ENCODE measurements at places on chromosomes 13 and 19.

DNA sequence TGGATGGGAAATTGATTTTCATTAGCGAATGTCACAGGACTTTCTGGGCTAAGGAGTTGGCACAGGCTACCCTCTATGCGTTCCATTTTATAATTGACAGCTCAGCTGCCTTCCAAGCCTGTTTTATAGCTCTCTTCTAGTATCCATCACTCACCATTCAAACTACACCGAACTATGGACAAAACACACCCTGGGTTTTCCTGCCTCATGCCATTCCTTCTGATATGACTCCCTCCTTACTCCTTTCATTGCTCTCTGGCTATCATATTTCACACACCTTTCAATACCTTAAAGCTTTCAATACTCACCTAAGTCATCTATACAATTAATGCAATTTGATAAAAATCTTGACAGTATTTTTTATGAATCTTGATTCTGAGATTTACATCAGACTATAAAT lies 181.3 kb downstream of the RAP2A start:
- DNase-seq, result no peak

GRCh38 chr13:27679896-27680295 lies 58.2 kb downstream of the POLR1D start:
- DNase-seq, result no peak

- no peak for DNase-seq
Observed at GRCh38 chr19:32138416-32138815, 207.0 kb upstream of the ZNF507 start.

DNA sequence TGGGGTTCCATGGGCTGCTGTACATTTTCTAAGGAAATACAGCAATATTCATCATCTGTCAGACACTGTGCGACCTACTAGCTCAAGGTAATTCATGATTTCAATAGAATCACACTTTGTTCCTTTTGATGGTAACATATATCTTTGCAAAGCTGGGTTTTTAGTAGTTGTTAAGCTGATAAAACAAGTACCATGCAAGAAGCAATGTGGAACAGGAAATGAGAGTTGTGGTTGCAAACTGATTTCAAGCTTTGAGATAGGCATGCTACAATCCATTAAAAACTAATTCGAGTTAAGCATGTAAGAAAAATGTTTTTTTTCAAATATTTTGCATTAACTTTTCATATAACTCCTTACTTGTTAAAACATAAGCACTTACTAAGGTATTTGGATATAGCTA lies 6.8 kb upstream of the MBNL2 start:
- no peak for DNase-seq

- DNase-seq, result peak; percentile 51
Observed at GRCh38 chr13:78121459-78122348, 203.1 kb upstream of the EDNRB start.

DNA sequence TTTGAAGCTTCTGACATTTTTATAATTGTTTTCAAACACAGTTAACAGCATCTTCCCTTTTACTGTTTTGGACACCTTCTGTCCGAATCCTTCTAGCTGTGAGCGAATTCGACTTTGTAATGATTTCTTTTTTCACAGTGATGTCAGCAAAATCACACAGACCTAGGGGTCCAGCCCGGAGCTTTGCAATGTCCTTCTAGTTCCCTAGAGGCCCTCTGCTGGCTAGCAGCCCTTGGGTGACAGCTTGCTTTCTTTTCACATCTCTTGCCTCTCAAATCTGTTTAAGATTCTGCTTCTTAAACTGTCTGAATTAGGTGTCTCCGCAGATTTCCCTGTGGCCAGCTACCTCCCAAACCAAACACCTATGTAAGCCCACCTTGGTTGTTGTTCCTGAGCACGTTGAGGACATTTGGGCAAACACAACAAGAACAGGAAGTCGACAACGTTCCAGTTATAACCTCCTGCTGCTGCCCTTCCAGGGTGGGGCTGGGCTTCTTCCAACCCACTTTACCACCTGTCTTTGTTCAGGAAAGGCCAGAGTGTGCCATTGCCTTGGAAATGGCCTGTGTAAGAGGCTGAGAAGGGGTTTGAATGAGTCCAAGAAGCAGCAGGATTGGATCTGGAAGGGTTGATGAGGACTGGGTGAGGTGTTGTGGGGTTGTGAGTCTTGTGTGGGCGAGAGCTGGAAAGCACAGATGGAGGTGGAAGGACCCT lies 123.1 kb downstream of the ATP8A2 start:
- no peak for DNase-seq

GRCh38 chr13:18991060-18991459 lies 190.6 kb downstream of the TUBA3C start:
- DNase-seq, result no peak

DNA sequence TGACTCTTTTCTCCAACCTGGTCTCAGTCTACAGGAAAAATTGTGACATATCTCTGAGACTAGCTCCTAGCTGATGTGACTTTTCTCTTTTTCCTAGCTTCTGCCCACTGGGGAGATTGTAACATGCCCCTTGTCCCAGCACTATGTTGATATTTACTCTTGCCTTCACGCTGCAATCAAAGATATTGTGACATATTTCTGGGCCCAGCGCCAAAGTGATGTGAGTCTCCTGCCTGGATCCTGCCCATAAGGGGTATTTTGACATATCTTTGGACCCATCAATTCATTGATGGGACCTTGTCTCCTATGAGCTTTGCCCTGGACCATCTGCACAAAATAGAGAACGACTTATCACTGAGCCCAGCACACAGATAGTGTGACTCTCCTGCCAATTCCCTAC lies 41.1 kb downstream of the ZNF729 start:
- DNase-seq, result no peak

GRCh38 chr19:14408491-14409145 lies 10.5 kb downstream of the DDX39A start:
- DNase-seq, result no peak

DNA sequence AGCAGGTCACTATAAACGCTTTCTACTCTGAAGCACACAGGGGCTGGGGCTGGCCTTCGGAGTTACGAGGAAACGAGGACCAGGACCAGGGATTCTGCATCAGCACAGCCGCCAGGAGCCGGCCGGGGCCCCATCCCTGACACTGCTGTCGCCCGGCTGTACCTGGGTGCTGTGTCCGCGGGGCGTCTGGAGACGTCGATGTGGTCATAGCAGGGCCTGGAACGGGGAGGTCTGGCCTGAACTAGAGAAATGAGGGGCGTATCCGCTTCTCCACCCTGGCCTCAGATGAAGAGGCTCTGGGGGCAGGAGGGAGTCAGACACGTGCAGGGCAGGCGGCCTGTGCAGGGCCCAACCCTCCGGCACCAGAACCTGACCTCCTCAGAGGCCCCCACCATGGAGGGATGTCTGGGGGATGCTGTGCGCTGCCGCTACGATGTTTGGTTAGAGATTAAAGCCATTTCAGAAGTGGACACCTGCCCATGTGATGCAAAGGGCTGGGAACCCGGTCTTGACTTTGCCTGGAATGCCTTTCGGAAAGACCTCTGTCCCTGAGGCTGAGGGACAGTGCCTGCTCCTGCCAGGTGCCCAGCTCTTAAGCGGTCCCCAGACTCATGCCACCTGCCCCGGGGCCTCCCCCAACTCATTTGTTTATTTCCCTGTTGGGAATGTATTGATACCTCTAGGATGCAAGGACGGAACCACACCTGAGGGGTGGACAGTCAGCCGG lies 21.4 kb downstream of the GAS6 start:
- DNase-seq, result no peak

DNA sequence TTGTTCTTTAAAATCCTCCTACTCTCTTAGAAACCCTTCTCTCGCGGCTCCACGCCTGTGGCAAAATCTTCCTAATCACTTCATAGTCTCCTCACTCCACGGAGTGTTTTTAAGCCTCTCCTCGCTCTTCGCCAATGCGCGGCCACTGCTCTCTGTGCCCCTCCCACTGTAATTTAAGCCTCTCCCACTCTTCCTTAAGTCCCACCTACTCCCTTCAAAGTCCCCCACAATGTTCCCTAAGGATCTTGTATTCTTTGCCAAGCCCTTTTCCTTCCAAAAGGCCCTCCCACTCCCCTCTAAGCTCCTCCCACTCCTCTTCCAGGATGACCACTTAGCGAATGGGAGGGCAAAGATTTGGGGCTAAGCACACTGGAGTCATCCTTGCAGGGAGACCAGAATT lies 1.3 kb downstream of the FIZ1 start:
- DNase-seq, result no peak

GRCh38 chr19:54478677-54479266 lies 5.7 kb upstream of the CDC42EP5 start:
- peak; percentile 35 for DNase-seq

GRCh38 chr19:29593869-29594268 lies 12.2 kb upstream of the POP4 start:
- DNase-seq, result no peak

DNA sequence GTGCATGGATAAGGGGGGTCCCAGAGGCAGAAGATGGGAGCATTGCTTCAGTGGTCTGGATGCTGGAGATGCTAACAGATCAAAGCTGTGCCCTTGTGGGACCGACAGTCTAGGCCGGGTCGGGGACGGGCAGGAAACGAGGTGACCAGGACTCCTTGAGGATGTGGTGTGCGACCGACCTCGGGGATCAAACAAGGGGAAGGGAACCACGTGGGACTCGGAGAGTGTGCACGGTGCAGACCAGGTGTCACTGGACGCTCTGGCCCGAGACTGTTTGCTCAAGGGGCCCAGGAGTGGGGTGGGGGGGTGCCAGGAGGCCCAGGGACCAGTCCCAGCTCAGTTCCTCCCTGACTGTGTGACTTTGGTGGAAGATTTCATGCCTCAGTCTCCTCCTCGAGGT lies 6.0 kb downstream of the NFIC start:
- DNase-seq, result no peak

DNA sequence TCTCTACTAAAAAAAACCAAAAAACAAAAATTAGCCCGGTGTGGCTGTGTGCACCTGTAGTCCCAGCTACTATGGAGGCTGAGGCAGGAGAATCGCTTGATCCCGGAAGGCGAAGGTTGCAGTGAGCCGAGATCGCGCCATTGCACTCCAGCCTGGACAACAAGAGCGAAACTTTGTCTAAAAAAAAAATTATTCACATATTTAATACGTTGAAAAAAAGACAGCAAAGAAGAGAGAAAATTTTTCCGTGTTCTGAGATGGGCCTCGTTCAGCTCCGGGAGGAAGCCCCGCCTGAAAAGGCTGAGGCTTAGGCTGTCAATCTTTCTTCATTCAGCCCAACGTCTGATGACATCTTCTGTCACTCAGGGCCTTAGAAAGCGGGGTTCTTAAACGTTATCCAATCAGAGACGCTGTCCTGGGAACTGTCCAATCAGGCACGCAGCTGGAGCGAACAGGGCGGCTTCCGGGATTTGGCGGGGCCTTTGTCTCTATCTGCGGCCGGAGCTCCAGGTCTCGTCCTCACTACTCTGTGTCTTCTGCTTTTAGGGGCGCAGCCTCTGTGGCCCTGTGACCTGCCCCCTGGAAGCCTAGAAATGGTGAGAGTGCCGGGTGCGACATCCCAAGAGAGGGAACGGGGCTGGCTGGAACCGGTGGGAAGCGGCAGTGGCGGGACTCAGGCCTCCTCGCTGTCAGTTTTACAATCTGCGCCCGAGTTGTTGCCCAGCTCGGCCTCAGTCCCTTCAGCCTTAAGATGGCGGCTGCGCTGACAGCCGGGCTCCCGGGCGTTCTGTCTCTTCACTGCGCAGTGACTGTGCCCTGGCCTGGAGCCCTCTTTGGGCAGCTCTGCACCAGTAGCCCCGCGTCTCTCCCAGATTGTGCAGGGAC lies at the start of gene ZNF726:
Gene ZNF726 (plus strand): TSS at position 485 of the 885 bp plus-strand sequence. CDS start 109 bp downstream, at position 594.
- peak; percentile 95 for DNase-seq

DNA sequence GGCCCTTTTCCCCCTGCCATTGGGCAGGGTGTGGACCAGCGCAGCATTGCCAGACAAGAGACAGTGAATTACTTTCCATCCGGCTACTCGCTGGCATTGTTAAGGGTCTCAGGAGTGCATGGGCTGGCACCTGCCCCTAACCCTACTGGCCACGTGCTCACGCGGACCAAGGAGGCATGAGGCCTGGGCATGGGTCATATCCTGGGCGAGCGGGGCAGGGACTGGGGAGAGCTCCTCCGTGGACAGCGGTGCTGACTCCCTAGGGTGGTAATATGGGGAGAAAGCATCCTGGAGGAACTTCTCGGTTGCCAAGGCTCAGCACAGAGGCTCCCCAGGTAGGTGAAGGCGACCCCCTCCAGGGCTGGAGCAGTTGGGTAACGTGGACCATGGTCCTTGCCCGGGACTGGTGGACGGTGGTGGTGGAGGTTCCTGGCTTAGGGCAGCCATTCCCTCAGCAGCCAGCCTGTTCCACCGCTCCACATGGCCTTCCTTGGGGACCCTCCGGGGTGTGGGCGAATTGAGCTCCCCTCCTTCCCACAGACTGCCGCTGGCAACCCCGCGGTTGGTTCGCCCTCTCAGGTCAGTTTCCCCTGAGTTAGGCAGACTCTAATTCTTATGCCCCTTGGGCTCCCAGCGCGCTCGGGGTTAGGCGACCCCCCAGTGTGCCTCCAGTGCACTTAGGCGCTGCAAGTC lies 465.1 kb downstream of the SLITRK5 start:
- DNase-seq, result no peak

DNA sequence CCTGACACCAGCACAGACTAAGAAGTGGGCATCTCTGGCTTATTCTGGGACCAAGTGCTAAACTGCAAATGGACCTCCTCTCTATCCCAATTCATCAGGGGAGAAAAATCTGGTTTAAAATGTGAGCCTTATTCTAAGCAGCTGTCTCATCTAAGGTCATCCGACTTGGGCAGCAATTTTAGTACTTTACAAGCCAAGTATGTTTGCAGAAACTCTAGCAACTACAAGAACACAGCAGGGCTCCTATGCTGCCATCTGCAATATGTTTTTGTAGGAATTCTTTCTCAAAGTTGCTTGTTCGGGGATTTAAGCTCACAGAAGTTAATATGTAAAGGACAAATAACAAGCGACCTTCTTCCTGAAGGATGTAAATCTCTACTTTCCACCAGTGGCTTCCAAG lies 113.1 kb downstream of the FOXO1 start:
- DNase-seq, result no peak

DNA sequence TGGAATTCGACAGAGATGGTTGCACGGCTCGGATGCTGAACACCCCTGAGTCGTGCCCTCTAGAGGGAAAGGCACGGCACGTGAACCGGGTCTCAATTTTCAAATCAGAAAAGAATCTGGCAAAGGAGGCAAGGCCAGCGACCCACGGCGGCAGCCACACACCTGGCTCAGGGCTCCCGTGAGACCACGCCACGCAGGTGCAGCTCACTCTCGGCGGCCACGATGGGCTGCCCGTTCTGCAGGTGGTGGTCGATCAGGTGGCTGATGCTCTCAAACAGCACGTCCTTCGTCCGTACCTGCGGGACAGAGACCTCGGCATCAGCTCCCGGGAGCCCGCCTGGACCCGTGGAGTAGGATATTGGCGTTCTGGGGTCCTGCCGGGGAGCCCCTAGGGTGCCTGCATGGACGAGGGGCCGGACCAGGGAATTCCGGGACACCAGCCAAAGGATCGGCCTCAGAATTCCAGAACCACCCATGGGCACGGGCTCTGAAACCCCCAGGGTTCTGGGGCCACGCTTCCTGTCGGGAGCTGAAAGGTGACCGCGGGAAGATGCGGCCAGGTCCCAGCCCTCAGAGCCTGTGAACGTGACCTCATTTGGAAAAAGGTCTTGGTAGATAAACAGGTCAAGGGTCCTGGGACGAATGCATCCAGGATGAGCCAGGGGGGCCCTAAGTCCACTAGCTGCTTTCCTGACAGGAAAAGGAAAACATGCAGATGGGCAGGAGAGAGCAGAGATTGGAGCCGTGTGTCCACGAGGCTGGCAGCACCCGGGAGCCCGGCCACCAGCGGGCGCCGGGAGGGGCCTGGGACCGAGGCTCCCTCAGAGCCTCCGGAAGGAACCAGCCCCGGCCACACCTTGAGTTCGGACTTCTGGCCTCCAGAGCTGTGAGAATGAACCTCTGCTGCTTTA lies 10.1 kb upstream of the C2CD4C start:
- no peak for DNase-seq

- no peak for DNase-seq
Observed at GRCh38 chr13:87168390-87168789, 502.8 kb upstream of the SLITRK5 start.

All from fibroblast of the conjunctiva (primary cell).